Activated naive CD4-positive, alpha-beta T cell treated with anti-CD3 and anti-CD28 coated beads for 36 hours (primary cell): ENCODE measurements at places on chromosomes 5 and 9.

- DNase-seq, result no peak
Observed at GRCh38 chr5:76527685-76528161, 95.5 kb downstream of the F2RL2 start.

DNA sequence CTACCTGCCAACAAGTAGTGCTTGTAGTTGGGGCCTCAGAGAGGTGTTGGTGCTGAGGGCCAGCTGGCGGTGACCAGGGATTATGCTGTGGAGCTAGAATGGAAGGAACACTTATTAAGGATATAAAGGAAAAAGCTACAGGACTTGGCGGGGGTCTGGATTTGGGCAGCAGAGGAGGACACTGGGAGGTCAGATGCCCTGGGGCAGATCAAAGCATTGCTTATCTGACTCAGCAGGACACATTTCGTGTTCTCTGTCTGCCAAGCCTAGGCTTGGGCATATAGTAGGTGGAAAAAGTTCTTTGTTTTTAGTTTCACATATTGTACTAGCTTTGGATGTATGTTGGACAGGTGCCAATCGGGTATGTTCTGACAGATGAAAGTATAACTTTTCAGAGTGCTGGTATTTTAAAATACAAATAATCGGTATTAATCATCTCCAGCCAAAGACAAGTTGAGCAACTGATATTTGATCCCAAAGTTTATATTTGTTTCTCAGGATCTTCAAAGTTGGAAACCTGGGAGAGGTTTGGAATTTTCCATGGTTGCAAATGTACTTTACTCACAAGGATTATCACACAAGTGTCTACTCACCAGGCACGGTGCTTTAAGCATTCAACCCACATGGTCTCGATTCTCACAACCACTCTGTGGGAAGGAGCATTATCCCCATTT lies 69.4 kb downstream of the IQGAP2 start:
- peak; percentile 33 for DNase-seq

- DNase-seq, result no peak
Observed at GRCh38 chr5:90227683-90228082, 181.9 kb downstream of the CETN3 start.

DNA sequence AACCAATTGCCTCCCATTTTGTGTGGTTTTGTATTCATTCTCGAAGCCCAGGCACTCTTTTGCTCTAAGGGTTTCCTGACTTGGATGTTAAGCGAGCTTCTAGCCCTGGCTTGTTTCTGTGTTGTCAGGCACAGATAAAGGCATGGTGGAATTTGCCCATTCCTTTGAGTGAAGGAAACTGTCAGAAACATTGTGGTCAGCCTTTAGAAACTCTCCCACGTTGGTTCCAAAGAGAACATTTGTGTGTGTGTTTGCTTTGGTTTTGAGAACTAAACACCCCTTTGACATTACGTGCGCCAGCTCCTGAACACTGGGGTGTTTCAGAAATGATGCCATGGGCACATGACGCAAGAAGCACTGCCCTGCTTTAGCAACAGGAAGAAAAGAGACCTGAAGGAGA lies 320.9 kb downstream of the NTRK2 start:
- no peak for DNase-seq

- no peak for DNase-seq
Observed at GRCh38 chr5:38670066-38670465, 113.6 kb upstream of the LIFR start.

DNA sequence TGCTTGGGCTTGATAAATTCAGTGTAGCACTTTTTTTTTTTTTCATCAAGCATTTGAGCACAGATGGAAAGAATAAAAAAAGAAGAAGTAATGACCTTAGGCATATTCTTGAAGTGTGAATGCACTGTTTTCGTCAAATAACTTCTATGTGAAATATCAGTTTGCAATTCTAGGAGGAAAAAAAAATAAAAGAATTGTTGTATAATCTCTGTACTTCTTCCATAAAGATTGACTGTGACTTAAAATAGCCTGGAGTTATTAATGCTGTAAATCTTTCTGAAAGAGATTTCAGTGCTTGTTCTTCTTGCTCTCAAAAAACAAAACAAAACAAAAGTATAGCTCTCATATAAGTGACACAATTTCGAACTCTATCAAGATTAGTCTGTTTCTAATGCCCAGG lies 536.9 kb upstream of the ZNF608 start:
- DNase-seq, result no peak

DNA sequence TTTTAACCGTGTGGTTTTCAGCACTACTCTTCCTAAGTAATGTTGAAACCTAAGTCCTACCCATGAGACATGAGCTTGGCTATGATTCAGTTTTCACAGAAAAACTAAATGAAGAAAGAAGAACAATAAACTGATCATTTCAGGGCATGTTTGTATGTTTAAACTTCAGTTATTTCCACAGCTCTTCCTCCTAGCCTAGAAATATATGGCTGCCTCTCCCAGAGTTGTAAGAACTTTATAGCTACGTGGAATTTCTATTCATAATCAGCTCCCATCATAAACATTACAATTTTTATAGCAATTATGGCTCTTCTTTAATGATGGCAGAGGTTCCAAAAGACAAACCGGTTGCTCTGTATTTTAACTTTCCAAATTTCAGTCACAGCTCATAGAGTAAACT lies 314.7 kb upstream of the ADAMTSL1 start:
- no peak for DNase-seq

DNA sequence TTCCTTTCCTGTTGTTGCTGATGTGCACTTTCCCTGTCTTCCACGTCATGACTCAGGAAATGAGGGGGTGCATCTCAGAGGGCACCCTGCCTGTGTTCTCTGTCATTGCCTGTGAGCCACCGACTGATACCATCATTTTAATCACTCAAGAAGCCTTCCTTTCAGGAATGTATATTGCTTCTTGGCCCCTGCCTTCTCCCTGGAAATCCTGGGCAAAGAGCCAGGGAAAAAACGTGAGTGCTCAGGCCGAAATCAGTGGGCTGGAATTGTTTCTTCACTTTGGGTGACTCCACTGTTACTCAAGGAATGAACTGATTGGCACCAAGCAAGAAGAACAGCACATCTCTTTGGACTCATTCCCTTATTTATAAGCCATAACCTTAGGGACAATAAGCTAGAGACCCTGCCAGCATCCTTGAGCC lies 126.1 kb downstream of the SNX18 start:
- DNase-seq, result no peak

GRCh38 chr5:958701-959571 lies 49.7 kb upstream of the NKD2 start:
- DNase-seq, result no peak

GRCh38 chr5:72996632-72997031 lies 40.8 kb downstream of the FCHO2 start:
- DNase-seq, result no peak

- no peak for DNase-seq
Observed at GRCh38 chr5:139698490-139699146, 50.5 kb downstream of the CXXC5 start.

DNA sequence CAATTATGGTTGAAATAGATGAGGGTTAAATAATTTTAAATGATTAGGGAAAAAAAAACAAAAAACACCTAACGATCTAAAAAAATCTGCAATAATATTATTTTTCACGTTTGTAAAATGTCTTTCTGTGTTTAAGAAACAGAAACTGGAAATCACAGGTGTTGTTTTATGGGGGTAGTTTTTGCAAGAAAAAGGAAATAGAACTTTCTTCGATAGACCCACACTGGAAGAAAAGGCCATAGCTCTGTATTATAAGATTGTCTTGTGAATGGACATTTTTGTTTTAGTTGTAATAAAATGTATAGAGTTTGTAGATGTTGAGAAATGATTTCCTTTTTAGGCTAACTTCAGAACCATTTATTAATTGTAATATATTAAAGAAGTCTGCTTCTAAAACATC lies 5.5 kb downstream of the CSNK1G3 start:
- DNase-seq, result no peak
